ENCODE measurements at places on chromosomes 12 and 14. TPM values are rescaled to one million over a fixed set of nuclear protein-coding genes. Genes with fewer than 3 reads are reported as not detected.

RBM25 gene
- total RNA-seq: 26.5 TPM

SYT1 gene
- not detected for total RNA-seq

PTHLH gene
- 9.6 TPM for total RNA-seq

LRTM2 gene
- not detected for total RNA-seq

OR6J1 gene
- not detected for total RNA-seq

OR4E2 gene
- total RNA-seq: not detected

CEBPE gene
- not detected for total RNA-seq

RNF31 gene
- total RNA-seq: 26.8 TPM

RPL10L gene
- total RNA-seq: not detected

A2M gene
- total RNA-seq: 14.7 TPM

TGFB3 gene
- 3.4 TPM for total RNA-seq

CLEC7A gene
- 11.3 TPM for total RNA-seq

INSM2 gene
- not detected for total RNA-seq

SRRM4 gene
- not detected for total RNA-seq

C12orf54 gene
- total RNA-seq: 1.5 TPM

ARHGDIB gene
- 17.2 TPM for total RNA-seq

ITGB7 gene
- total RNA-seq: 4.6 TPM

SYCP3 gene
- total RNA-seq: not detected

FOXG1 gene
- total RNA-seq: 0.38 TPM

CCDC177 gene
- total RNA-seq: not detected

CDCA3 gene
- total RNA-seq: 20.0 TPM

WIF1 gene
- not detected for total RNA-seq

BAZ1A gene
- 19.1 TPM for total RNA-seq

KRT6C gene
- 3,532 TPM for total RNA-seq

SH2B3 gene
- total RNA-seq: 6.6 TPM
